Dermis lymphatic vessel endothelial cell (primary cell): ENCODE measurements at places on chromosomes 6 and 20. TPM values are rescaled to one million over a fixed set of nuclear protein-coding genes. Genes with fewer than 3 reads are reported as not detected.

The ELOVL5 gene
- 74.1 and 81.2 TPM in 2 replicates for total RNA-seq

The CYP21A2 gene
- under 0.01 TPM in 2 replicates for total RNA-seq

The CHRNA4 gene
- total RNA-seq: 0.09 TPM in 1 of 2 replicates, not detected in the other

The IRF4 gene
- total RNA-seq: not detected in 2 replicates

The WFDC10B gene
- total RNA-seq: not detected in 2 replicates

The HLA-DPA1 gene
- 4.6 and 6.9 TPM in 2 replicates for total RNA-seq

The SPEF1 gene
- total RNA-seq: under 0.01 TPM in 1 of 2 replicates, not detected in the other

The TFAP2C gene
- under 0.01 TPM in 1 of 2 replicates, not detected in the other for total RNA-seq

The C20orf204 gene
- total RNA-seq: 3.3 and 5.8 TPM in 2 replicates

The RIMS1 gene
- 29.5 and 34.7 TPM in 2 replicates for total RNA-seq

The ZNF184 gene
- 4.8 and 7.5 TPM in 2 replicates for total RNA-seq
